Stimulated activated CD8-positive, alpha-beta memory T cell treated with anti-CD3 and anti-CD28 coated beads, Interleukin-2, amount 100 ng/mL, for 1 hour (primary cell): ENCODE measurements at places on chromosomes 4 and X.

- DNase-seq, result no peak
Observed at GRCh38 chr4:99821918-99822503, 5.4 kb downstream of the DAPP1 start.

- no peak for DNase-seq
Observed at GRCh38 chr4:54440394-54441136, 211.5 kb downstream of the PDGFRA start.

GRCh38 chr4:20272411-20272872, 20.7 kb downstream of the SLIT2 start:
- no peak for DNase-seq

DNA sequence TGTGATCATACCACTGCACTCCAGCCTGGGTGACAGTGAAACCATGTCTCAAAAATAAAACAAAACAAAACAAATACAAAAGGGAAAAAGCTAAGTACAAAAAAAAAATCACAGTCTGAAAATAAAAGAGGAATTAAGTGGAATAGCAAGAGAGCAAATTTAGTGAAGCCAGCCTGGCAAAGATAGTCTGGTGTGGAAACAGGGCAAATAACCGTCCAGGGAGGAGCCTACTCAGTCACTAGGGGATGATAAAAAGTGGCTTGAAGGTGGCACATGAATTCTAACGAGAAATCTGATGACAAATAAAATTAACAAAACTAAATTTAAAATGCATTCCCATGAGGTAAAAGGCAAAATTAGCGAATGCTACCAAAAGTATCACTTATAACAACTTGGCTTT, 8.2 kb downstream of the PDGFC start:
- no peak for DNase-seq

DNA sequence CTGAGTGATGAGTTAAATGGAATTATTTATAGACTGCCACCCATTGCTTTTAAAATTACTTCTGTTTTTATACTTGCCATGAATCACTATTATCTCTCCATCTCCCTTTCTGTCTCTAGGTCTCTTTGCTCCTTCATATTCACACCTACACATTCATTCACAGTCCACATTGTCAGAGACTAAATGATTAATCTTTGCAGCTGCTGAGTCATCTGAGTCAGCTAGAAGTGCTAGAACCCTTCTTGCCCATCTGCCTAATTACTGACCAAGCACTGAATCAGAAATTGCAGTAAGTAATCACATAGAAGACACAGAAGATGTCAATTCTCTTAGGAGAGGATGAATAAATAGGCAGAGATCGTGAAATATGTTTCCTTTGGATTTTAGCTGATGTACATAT, 31.6 kb upstream of the RPS6KA6 start:
- DNase-seq, result no peak

- no peak for DNase-seq
Observed at GRCh38 chr4:101806914-101807313, 16.4 kb downstream of the BANK1 start.
